GM06990 (cell line): ENCODE measurements at places on chromosomes 1 and 21.

DNA sequence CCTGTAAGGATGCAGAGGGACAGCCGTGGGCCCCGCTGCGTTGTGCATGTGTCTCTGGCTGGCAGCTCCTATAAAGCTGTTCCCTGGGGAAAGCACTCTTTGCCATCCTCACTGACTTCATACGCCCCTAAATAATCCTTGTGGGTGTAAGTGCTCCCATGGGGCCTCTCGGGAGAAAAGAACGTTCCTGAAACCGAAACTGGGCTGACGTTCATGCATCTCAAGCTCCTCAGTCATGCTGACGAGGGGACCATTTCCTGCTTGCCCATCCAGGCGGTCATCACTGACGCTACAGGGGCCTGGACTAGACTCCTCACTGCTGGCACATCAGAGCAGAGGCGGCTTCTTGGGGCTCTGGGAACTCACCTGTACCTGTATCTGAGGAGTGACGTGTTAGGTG lies 73.1 kb upstream of the USP24 start:
- DNase-seq, result peak; percentile 63

DNA sequence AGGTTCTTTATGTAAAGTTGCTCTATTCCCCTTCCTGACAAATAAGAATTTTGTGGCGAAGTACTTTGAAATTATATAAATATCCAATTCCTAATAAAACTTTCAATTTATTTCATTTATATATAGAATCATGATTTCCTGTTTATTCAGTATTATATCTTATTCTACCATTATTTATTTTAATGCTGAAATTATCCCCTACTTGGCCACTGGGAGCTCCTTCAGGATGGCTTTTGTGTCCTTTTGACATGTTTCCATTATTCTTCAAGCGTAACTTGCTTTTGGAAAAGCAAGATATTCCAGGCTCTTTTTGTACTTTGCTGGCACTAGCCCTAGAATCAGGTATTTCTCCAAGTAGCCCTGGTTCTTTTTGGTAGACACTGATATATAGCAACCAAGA lies 67.2 kb upstream of the CACYBP start:
- DNase-seq, result no peak

GRCh38 chr1:243916160-243916559 lies 66.1 kb upstream of the AKT3 start:
- DNase-seq, result no peak

DNA sequence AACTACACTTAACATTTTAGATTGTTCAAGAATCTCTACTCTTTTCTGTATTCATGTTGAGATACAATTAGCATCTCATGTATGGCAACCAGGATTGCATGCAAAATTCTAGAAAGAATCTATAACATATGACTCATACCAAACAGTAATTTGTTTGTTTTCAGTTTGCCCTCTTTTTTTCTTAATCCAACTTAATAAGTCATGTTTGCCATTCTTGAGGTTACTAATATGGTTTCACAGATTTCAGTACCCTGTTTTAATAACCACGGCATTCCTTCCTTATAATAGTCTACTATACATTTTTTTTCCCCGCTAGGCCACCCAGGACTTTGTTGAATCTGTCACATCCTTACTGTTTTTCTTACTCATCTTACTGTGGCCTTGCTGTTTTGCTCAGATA lies 140.8 kb downstream of the FMN2 start:
- no peak for DNase-seq

DNA sequence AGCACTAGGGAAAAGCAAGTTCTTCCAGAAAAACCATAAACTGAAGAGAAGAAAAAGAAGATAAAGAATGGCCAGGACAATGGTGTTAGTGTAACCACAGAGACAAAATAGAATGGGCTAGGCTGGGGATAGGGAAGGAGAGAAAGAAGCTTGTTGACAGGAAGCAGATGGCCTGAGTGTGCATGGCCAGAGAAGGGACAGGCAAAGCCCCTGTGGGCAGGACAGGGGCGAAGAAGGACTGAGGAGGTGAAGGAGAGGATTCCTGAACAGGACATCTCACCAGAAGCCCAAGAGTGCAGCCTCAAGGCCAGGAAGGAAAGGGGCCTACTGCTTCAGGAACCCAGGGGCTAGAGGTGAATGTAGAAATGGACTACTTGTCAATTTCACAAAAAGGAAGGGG lies 29.3 kb downstream of the IQGAP3 start:
- no peak for DNase-seq

DNA sequence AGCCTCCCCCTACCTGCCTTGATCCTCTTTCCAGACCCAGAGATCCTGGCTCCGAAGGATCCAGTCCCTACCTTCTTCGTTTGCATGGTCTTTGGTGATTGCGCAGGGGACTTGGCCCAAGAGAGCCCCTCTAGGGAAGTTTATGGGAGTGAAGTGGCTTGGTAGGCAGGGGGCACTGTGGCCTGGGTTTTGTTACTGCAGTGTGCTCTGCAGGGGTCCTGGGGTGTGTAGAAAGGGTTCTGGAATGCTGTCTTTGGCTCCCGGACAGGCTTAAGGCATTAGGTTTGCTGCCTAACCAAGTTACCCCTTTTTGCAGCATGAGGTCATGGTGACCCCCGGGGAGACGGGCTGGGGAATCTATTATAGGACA lies 3.8 kb downstream of the ATP8B2 start:
- no peak for DNase-seq

DNA sequence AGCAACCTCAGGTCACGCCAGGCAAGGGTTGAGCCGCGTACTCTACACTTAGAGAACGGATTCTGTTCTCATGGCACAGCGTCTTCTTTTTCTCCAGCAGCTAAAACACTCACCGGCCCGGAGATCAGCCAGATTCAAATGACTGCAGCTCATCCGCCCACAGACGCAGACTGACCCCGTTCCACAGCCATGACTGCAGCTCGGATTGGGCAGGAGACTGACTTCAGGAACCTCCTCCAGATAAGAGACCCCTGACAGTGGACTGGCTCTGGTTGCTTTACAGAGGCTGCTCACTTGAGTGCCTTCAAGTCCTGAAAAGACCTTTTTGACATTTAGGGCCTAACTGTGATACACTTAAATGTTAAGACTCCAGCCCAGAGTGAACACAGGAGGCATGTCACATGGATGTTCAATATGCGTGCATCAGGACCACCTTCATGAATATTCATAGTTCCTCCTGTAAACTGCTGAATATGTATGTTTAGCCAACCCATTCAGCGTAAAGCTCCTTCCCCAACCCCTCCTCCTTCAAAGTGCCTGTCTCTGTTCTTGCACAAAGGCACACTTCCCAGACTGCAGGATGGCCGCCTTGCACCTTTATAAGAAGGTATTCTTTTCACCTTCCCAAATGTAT lies 42.6 kb downstream of the BACE2 start:
- no peak for DNase-seq

GRCh38 chr1:248798791-248799190 lies 26.9 kb downstream of the SH3BP5L start:
- no peak for DNase-seq

DNA sequence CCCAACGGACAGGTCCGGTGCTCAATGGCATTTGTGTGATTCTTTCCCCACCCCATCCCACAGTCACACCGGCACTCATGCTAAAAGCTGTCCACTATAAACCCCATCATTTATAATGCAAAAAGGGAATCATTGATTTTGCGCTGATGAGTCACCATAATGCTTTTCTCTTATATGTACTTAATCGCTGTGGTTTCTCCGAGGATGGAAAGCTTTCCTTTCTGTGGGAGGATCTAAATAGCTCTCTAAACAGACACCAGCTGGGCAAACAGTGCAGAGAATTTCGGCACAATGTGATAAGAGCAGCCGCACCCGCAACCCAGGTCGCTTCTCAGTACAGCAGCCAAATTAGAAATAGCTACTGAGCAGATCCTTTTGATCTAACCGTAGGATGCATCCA lies 85.6 kb downstream of the SETD4 start:
- DNase-seq, result no peak

DNA sequence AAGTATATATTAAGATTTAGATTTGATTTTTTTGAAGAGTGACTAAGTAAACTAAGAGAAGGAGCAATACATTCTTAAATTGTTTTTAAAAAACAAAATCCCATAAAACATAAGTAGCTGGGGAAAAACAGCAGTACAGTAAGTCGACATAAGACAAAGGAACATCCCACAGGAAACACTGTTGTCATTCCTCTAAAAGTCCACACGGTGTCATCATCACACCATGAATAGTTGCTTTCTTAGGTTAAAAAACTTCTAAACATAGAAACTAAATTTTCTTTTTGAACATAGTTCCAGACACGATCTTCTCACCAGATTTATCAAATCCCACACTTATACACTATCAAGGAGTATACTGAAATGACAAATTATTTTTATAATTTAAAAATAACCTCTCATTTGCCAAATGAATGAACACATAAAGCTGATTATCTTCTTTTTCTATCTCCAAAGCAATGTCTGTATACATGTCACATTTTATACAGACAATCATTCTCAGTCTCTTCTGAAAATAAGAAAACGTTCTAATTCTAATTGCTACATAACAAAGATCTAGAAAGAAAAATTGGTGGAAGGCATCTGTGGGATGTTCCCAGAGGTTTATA lies 15.8 kb downstream of the ODF2L start:
- no peak for DNase-seq

- peak; percentile 13 for DNase-seq
Measured at GRCh38 chr1:71081697-71082080, 854 bp upstream of the ZRANB2 start.

DNA sequence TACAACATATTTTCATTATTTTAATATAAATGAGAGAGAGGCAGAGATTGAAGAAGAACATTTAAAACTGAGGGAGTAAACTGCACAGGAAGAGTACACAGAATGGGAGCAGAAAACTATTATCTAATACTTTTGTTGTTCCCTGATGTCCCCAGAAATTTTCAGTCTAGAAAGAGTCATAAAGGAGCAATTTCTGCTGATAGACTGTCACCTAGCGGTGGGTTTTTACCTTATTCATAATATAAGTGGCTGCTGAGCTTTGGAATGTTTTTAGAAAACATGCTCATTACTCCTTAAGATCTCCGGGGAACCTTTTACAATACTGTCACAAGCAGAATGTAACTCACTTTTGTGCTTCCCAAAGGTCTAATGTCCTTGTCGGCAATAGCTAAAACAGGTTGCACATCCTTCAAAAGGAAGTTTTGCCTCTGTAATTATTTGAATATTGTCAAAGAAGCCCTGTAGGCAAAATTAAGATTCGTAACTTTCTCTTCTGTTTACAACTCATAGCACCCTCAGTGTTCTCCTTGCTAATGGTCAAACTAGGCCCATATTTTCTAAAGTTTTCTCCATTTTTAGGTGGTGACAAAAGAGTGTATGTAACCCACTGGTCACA lies 4.9 kb upstream of the NPL start:
- no peak for DNase-seq

- no peak for DNase-seq
Measured at GRCh38 chr21:44354775-44355771, 1.7 kb downstream of the TRPM2 start.

DNA sequence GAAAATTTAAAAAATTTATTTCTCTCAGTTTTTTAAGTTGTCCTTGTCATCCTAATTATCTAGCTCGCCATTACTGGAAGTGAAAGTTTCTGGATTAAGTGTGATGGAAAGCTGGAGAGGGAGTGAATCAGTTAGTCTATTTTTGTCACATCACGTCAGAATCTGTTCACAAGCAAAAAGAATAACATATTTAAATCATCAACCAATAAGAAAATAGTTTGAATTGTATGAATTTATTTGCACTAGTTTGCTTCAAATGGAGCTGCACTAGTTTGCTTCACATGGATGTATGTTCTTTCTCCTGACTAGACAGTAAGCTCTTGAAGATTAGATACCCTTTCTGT lies 22.8 kb downstream of the PHC2 start:
- DNase-seq, result no peak

DNA sequence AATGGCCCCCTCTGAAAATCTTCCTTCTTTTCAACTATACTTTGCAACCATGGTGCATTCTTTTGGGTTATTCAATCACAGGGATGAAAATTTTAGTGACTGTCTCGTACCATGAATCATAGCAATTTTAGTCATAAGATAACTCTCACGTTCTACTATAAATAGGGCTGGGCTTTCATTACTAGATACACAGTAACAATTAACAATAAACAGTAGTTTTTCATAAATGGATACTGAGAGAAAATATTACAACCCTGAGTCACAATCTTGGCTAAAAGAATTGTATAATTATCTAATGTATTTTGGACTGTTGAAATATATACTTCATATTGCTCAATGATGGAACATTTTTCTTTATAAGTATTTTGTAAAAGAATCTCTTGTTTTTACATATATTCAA lies 96.1 kb downstream of the TEX35 start:
- DNase-seq, result no peak

DNA sequence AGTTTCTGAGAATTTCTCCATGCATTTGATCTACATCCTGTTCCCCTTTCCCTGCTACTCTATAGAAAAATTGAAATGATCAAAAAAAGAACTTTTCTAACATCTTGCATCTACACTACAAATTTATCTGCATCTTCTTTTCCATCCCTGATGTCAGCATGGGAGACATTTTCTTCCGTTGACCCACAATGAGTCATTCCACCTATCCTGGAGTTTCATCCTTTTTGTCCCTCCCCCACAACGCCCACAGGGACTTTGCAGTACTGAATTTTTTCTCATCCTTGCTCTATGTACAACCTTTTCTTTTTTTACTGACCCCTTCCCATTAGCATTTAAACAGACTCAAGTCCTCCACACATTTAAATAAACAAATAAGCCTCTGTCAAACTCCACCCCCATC lies 112.2 kb upstream of the MROH9 start:
- no peak for DNase-seq

DNA sequence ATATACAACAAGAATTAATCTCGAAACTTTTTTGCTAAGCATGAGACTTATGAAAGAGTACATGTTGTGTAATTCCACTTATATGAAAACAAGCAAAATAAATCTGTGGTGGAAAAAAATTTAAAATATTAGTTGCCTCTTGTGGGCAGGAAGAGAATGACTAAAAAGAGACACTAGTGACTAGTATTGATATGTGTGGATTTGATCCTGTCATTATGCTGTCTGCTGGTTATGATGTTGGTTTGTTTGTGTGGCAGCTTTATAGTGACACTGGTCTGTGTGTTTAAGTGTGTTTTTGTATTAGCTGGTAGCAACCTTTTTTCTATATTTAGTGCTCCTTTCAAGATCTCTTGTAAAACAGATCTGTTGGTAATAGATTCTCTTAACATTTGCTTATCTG lies 267.8 kb upstream of the NRIP1 start:
- no peak for DNase-seq
